Fibroblast of villous mesenchyme (primary cell): ENCODE measurements at places on chromosomes 5 and 9. TPM values are rescaled to one million over a fixed set of nuclear protein-coding genes. Genes with fewer than 3 reads are reported as not detected.

DNA sequence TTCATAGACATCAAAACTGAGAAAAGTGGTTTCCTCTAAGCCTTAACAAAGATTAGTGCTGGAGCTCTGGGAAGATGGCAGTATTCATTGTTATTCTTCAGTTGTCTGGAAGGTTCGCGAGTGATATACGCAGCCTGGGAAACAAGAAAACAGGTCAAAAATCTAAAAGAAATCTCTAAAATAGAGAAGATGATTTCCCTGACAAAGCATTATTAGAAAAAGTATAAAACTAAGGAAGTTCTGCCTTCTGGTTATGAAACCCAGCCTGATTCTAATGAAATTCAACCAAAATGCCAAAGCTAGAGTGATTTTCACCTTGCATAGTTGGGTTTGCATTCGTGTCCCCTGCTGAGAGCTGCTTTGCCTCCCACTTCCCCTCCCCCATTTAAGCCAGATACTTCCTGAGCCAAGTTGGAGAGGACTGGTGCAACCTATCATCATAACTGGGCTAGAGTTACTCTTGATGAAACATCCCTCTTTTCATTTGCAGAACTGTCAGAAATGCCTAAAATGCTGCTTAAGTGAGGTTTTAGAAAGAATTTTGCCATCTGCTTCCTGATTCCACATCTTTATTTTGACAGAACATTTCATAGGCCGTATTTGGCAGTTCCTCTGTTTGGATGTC is 48.4 kb downstream of the NDFIP1 start:
- no peak for DNase-seq

GRCh38 chr9:126223798-126224531 is 102.7 kb upstream of the MVB12B start:
- no peak for DNase-seq

GRCh38 chr5:119524485-119524884 is 72.2 kb downstream of the HSD17B4 start:
- peak; percentile 10 for DNase-seq

DNA sequence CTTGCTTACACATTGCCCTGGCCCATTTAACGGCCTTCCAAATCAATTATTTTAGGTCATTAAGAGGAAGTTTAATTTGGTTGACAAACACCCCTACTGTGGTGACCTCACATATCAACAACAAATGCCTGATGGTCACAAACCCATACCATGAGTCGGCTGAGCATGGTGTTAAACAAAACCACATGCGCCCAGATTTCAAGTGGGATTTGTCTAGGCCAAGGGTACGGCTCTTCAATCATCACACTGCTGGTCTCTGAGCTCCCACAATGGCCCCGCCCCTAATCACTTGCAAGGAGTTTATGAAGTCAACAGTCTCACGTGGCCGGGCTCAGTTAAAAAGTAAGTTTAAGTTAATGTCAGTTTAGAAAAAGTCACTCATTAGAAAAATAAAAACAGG is 243.8 kb downstream of the CRB2 start:
- DNase-seq: no peak

Gene HK3
- not detected in 2 replicates for total RNA-seq

DNA sequence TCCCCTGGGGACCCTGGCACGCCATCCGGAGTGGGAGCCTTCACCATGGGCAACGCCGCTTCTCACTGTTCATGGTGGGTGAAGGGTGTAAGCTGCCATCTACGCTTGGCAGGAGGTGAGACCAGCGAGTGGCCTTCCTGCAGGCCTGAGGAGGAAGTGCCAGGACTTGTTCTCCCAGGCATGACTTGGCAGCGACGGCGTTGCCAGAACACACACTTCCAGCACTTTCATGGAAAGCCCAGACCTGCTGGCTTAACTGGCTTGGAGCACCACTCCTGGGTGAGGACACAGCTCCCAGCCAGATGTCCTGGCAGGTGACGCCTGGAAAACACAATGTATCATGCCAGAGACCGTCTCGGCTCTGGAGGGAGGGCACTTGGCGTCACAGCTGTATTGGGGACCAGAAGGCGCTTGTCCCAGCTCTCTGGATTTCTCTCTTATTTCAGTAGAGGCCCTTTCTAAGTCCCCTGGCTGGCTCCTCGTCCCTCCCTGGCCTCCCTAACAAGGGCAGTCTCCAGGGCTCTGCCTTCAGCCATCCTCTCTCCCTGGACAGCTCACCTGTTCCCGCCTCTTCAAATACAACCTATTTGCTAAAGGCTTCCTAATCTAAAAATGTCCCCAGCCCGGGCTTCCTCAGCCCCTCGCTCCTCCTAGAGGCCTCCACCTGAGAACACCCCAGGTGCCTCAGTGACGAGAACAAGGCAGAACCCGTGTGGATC is 188.3 kb downstream of the OLFM1 start:
- DNase-seq: no peak

GRCh38 chr5:62533597-62533996 is 45.0 kb upstream of the LRRC70 start:
- no peak for DNase-seq
